ENCODE measurements at places on chromosomes 2 and 18. TPM values are rescaled to one million over a fixed set of nuclear protein-coding genes. Genes with fewer than 3 reads are reported as not detected.

ATIC gene
- total RNA-seq, result 14.4 TPM

DNA sequence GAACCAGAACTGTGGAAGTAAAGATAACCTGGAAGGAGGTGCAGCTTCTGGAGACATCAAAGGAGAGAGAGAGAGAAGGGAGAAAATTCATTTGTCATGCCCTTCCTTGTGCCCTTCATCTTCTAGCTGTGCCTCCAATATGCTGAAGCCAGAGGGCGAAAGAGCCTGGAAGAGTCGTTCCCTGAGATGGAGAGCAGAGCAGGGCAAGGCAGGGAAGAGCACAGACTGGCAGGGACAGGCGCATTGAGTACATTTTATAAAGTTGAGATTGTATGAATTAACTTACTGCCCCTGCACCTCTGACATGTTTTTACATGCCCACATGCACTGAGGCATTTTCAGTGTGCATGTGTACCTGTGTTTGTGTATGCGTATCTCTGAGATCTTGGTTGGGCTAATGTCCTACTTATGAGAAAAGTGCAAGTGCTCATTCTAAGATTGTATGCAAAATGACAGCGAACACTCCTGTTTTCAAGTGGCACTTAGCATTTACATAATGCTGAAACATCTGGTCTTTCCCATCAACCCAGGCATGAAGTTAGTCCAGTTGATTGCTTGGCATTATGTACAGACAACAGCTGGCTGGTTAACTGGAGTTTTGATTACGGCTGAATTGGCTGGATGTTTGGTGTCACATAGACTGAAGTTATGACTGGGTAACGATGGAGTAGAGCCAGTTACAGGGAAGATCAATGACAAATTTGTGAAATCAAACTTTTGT is 23.7 kb upstream of the MMADHC start:
- H3K4me1 ChIP-seq, result peaks cover 19% of the 10 kb centered on the region
- no peaks in the 10 kb centered on the region for H3K27me3 ChIP-seq
- no peak overlapping the region for H3K4me3 ChIP-seq
- no peak overlapping the region for H3K27ac ChIP-seq

GRCh38 chr2:170365686-170366085 is 187.7 kb downstream of the MYO3B start:
- peaks cover 7% of the 10 kb centered on the region for H3K4me1 ChIP-seq
- H3K27me3 ChIP-seq, result peaks cover 13% of the 10 kb centered on the region
- DNase-seq, result no peak

ATP6V1B1 gene
- not detected for total RNA-seq

IGFBP2 gene
- total RNA-seq, result 40.1 TPM

HNMT gene
- total RNA-seq, result 2.7 TPM

GRCh38 chr2:20653695-20654534 is 3.0 kb upstream of the HS1BP3 start:
- H3K36me3 ChIP-seq, result no peaks in the 10 kb centered on the region
- peaks cover 7% of the 10 kb centered on the region for H3K4me1 ChIP-seq
- no peak for DNase-seq
- no peak overlapping the region for H3K27ac ChIP-seq
- peaks cover 9% of the 10 kb centered on the region for H3K27me3 ChIP-seq

GRCh38 chr18:55421615-55422419 is 166.2 kb downstream of the TCF4 start:
- H3K27ac ChIP-seq, result peak overlapping the region; percentile 59
- H3K4me1 ChIP-seq, result peaks cover 39% of the 10 kb centered on the region
- H3K27me3 ChIP-seq, result no peaks in the 10 kb centered on the region
- no peaks in the 10 kb centered on the region for H3K36me3 ChIP-seq
- H3K4me3 ChIP-seq, result peak overlapping the region; percentile 79

GRCh38 chr2:55133467-55134315 is 83.4 kb upstream of the RTN4 start:
- DNase-seq, result peak; percentile 94
- peak overlapping the region; percentile 80 for H3K4me3 ChIP-seq
- no peaks in the 10 kb centered on the region for H3K36me3 ChIP-seq
- H3K27me3 ChIP-seq, result no peaks in the 10 kb centered on the region

DNA sequence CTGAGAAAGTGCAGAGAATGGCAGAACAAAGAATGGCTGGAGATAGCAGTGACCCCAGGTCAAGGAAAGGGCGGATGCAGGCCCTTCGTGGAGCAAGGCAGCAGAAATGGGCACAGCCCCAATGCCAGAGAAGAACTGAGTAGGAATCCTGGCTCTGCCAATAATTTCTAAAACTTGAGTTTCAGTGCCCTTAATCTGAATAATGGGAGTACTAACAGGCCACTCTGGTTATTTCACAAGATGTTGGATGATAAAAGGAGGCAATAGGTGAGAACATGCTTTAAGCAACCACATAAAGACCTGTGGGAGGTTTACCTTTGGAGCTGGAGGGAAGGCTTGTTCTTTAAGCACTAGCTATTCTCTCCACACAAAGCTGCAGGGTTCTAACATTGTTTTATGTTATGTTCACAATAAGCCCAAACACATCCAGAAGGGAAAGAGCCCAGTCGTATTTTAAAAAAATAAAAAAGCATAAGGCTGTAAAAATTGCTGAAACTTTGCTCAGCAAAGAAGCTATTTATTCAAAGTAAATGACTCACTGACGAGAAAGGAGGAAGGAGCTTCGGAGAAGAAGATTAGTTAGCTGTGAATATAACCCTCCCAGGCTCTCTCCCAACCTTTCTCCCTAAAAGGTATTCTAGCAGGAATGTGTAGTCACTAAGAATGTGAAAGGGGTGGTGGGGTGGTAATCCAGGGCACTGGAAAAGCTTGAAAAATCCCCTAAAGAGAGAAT is 470.2 kb downstream of the TXNL1 start:
- peak; percentile 86 for DNase-seq
- H3K36me3 ChIP-seq, result no peaks in the 10 kb centered on the region
- peaks cover 32% of the 10 kb centered on the region for H3K4me1 ChIP-seq
- H3K27ac ChIP-seq, result peak overlapping the region; percentile 61
- H3K27me3 ChIP-seq, result no peaks in the 10 kb centered on the region

DNA sequence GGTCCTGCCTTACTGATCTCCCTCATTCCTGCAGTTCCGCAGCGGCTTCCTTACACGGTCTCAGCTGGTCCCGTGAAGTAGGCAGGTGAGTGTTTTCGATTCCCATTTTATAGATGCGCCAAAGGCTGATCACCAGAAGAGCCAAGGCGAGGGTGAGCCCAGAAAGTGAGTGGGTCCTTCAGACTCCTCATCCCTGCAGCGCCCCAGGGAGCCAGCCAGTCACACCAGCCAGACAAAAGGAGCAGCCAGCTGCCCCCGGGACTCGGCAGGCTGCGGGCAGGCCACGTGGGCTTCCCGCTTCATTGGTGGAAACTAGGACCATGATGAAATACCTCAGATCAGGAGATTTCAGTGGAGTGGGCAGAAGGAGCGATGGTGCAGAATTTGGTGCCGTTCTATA is 85.9 kb downstream of the SMAD7 start:
- no peaks in the 10 kb centered on the region for H3K4me1 ChIP-seq
- H3K27ac ChIP-seq, result no peak overlapping the region
- DNase-seq, result no peak
- no peaks in the 10 kb centered on the region for H3K27me3 ChIP-seq
- no peak overlapping the region for H3K4me3 ChIP-seq
- H3K36me3 ChIP-seq, result peaks cover 5% of the 10 kb centered on the region

DNA sequence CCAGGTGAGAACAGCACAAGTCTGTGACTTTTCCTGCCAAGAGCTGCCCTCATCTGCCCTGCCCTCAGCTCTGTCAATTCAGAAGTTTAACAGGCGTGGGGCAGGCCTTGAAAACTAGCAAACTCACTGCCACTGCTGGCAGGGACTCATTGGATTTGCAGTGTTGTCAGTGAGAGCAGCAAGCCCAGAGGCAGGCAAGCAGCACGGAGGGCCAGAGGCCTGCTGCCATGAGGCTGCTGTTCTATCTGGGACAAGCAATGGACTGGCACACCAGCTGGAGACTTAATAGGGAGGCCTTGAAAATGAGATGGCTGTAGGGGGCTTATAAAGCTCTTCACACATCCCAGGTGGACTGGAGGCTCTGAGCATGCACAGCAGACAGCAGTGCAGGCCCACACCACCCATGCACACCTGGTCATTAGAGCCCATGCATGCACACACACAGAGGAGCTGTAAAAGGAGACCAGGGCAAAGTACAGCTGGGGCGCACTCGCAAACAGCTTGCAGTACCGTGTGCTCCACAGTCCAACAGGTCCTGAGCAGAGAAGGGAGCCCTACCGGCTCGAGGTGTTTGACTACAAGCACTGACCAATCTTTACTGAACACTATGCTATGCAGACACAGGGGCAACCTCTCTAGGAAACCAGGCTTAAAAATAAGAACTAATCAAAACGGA is 28.7 kb downstream of the MGAT4A start:
- no peak overlapping the region for H3K4me3 ChIP-seq
- H3K27ac ChIP-seq, result no peak overlapping the region
- H3K36me3 ChIP-seq, result no peaks in the 10 kb centered on the region
- no peaks in the 10 kb centered on the region for H3K4me1 ChIP-seq
- no peak for DNase-seq
- H3K27me3 ChIP-seq, result no peaks in the 10 kb centered on the region

- H3K27me3 ChIP-seq, result peaks cover 75% of the 10 kb centered on the region
- no peaks in the 10 kb centered on the region for H3K4me1 ChIP-seq
- no peaks in the 10 kb centered on the region for H3K36me3 ChIP-seq
- H3K27ac ChIP-seq, result no peak overlapping the region
- peak; percentile 50 for DNase-seq
Observed at GRCh38 chr2:38444247-38444646, 67.2 kb upstream of the ATL2 start.

GKN2 gene
- total RNA-seq, result not detected

DNA sequence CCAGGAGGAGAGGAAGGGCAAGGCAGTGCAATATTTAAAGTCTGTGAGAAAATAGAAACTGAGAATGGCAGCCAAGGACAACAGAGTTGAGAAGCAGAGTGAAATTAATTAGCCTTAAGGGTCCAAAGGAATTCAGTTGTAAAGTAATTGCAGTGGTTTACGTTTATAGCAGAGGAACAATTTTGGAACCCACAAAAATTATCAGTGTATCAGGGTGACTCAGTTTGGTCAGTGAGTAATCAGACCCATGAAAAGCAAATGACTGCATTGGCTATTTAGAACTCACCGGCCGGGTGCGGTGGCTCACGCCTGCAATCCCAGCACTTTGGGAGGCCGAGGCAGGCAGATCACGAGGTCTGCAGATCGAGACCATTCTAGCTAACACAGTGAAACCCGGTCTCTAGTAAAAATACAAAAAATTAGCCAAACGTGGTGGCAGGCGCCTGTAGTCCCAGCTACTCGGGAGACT is 245.8 kb upstream of the SLC39A10 start:
- peaks cover 18% of the 10 kb centered on the region for H3K4me1 ChIP-seq
- no peaks in the 10 kb centered on the region for H3K27me3 ChIP-seq
- no peaks in the 10 kb centered on the region for H3K36me3 ChIP-seq
- peak; percentile 70 for DNase-seq

GRCh38 chr2:136653861-136654260 is 111.5 kb upstream of the THSD7B start:
- H3K4me1 ChIP-seq, result no peaks in the 10 kb centered on the region
- H3K27ac ChIP-seq, result no peak overlapping the region
- H3K4me3 ChIP-seq, result no peak overlapping the region

GRCh38 chr2:172297950-172298349 is 129.4 kb upstream of the ITGA6 start:
- no peak overlapping the region for H3K27ac ChIP-seq
- DNase-seq, result no peak
- no peaks in the 10 kb centered on the region for H3K36me3 ChIP-seq
- H3K4me1 ChIP-seq, result no peaks in the 10 kb centered on the region
- no peak overlapping the region for H3K4me3 ChIP-seq

GRCh38 chr18:63216516-63217311 is 102.9 kb downstream of the BCL2 start:
- peak overlapping the region; percentile 27 for H3K4me3 ChIP-seq
- peak; percentile 9 for DNase-seq
- no peaks in the 10 kb centered on the region for H3K36me3 ChIP-seq
- no peak overlapping the region for H3K27ac ChIP-seq
- H3K27me3 ChIP-seq, result no peaks in the 10 kb centered on the region

POTEI gene
- not detected for total RNA-seq

DNA sequence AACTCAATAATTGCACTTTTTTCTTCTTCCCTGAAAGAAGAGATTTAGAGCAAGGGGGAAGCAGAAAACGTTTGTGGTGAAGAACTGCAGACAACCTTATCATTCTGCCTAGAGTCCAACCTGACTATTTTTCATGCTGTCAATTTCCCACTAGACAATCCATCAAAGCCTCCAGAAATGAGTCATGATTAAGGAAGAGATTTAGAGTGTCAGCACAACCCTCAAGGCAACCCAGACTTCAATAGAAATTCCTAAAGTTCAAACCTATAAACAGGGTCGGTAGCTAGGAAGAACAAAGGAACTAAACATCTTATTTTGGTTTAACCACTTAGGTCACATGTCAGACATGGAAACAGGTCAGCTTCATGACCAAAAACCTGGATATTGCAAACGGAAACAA is 86.9 kb downstream of the SLC25A12 start:
- DNase-seq, result no peak
- no peak overlapping the region for H3K4me3 ChIP-seq

NDC80 gene
- total RNA-seq, result 10.9 TPM

DNA sequence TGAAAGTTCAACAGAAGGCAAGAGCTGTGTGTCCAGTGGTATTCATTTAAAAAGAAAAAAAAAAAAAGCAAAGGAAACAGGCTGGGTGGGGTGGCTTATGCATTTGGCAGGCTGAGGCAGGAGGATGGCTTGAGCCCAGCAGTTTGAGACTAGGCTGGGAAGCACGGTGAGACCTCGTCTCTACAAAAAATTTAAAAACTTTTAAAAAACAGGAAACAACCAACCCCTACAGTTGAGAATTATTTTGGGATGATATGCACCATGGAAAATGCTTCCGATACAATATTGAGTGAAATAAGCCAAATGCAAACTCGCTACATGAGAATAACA is 31.2 kb downstream of the PTPN18 start:
- no peak overlapping the region for H3K27ac ChIP-seq
- H3K4me1 ChIP-seq, result peaks cover 6% of the 10 kb centered on the region
- no peak overlapping the region for H3K4me3 ChIP-seq
- no peaks in the 10 kb centered on the region for H3K36me3 ChIP-seq

SPAG16 gene
- total RNA-seq, result 28.9 TPM

DNA sequence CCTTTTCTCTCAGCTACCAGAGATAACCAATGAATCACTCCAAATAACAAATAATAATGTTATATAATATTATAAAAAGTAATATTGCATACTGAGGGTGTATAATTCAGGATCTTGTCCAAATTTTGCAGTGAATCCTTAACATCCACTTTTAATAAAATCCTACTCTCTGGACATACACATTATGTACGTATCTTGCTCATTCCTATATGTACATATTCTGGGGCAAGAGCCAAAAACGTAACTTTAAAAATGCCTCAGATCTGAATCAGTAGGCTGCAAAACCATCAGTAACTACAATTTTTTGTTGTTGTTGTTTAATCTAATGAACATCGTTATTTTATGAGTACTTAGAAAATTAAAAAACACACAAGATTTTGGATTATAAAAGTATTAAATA is 65.3 kb downstream of the SMAD2 start:
- H3K36me3 ChIP-seq, result peaks cover 24% of the 10 kb centered on the region
- H3K4me1 ChIP-seq, result no peaks in the 10 kb centered on the region
- H3K27me3 ChIP-seq, result no peaks in the 10 kb centered on the region
- H3K4me3 ChIP-seq, result no peak overlapping the region
- no peak overlapping the region for H3K27ac ChIP-seq
- no peak for DNase-seq

- H3K27ac ChIP-seq, result no peak overlapping the region
- H3K4me3 ChIP-seq, result no peak overlapping the region
- H3K4me1 ChIP-seq, result peaks cover 9% of the 10 kb centered on the region
- no peaks in the 10 kb centered on the region for H3K36me3 ChIP-seq
- no peaks in the 10 kb centered on the region for H3K27me3 ChIP-seq
Observed at GRCh38 chr18:75073654-75074053, 135.3 kb downstream of the PTGR3 start.

- H3K27me3 ChIP-seq, result no peaks in the 10 kb centered on the region
- H3K36me3 ChIP-seq, result no peaks in the 10 kb centered on the region
- H3K4me1 ChIP-seq, result peaks cover 11% of the 10 kb centered on the region
Observed at GRCh38 chr2:219073413-219074129, 12.8 kb upstream of the IHH start.

SH2D6 gene
- total RNA-seq, result not detected
